AG10803 (cell line): ENCODE measurements at places on chromosomes 16 and 17.
A peak's percentile ranks its signal among the peaks of the same experiment; 100 is the strongest.

DNA sequence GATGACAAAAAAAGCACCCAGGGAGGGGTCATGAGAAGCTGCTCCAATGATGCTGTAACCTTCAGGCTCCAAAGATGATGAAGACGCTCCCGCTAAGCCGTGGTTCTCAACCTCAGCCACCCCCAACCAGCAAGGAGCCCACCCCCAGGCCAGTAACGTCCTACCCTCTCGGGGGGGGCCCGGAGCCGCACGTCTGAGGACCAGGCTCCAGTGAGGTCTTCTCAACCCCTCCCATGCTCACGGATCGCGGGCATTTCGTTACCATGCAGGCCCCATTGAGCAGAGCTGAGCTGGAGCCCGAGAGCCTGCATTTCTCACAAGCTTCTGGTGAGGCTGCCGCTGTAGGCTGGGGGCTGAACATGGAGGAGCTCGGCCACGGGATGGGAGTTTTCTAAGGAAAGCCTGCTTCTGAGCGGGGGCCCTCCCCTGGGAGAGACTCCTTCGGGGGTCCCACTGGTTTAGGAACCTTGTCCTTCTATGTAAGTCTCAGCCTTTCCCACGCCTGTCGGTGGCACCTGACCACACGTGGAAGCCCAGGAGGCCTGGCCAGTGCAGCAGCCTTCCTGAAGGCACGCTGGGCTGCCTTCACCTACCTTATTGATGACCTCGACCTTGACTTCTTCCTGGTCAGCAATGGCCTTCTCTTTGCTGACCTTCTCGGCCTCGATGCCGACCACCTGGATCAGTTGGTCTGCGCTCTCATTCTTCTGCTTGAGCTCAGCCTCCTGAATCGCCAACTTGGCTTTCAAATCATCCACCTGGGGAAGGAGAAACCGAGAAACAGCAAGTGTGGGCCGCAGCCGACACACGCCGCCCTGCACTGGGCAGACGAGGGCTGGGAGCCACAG is 82.7 kb downstream of the PGS1 start:
- no peak for DNase-seq

DNA sequence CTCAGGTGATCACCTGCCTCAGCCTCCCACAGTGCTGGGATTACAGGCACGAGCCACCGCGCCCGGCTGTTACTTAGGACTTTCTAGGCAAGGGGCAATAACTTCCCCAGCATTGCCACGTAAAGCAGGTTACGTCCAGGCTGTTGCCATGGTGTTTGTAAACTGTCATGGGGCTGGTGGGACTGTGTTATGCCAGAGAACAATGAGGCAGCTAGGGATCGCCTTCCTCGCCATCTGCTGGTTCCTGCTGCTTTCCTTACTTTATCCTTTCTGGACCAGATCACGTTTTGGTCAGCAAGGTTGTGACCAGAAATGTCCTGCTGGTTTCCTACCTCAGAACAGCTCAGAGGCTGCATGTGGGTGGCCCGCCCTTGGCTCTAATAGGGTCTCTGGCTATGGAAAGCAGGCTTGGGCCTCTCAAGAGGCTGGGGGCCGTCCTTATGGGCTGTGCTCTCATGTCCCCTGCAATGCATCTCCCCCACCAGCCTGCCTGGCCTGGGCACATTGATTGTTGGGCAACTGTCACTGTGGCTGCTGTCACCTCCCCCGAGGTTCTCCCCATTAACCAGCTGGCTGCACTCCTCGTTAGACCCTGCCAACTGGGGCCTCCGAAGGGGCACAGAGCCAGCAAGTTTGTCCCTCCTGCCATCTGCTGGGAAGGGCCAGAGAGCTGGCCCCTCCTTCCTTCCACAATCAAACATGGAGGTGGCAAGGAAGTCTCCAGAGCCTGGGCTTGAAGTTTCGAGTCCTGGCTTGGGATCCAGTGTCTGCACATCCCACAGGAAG is 28.2 kb upstream of the ZC3H18 start:
- no peak for DNase-seq

DNA sequence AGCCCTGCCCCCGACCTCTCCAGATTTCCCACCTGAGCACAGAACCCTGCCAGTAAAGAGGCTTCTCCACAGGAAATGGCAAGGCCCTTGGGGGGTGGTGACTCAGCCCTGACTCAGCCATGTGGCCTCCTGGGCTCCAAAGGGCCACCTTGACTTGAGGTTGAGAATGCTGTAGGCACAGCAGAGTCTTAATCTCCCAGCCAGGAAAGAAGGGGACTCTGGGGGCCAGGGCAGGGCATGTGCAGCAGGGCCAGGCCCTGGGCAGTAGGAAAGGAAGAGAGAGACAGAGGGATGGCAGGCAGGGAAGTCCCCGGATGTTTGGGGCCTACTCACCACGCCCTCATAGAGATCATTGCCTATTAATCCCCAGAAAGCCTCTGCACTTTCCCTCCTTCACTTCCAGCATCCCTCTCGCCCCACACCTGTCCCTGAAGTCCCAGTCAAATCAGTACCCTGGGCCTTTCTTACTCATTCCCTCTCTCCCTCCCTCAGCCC is 4.8 kb upstream of the ITGA3 start:
- DNase-seq: peak; percentile 74

DNA sequence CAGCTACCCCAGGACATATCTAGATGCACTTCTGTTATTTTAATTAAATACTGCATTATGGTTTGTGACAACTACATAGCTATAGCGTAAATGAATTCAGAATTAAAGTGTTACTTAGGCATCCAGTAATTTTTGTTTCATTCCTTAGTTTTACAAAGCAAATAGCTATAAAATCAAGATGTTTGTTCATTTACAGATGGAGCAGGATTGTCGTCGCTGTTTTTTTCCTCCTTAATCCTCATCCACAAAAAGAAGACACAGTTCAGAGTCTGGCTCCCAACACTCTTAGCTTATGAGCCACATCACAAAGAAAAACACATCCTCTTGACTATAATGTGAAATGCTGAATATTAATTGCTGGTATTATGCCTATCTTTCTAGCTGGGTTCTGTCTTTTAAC is 43.7 kb downstream of the SNX11 start:
- DNase-seq: no peak

GRCh38 chr16:2149630-2150417 is 1.4 kb downstream of the RAB26 start:
- no peak for DNase-seq

DNA sequence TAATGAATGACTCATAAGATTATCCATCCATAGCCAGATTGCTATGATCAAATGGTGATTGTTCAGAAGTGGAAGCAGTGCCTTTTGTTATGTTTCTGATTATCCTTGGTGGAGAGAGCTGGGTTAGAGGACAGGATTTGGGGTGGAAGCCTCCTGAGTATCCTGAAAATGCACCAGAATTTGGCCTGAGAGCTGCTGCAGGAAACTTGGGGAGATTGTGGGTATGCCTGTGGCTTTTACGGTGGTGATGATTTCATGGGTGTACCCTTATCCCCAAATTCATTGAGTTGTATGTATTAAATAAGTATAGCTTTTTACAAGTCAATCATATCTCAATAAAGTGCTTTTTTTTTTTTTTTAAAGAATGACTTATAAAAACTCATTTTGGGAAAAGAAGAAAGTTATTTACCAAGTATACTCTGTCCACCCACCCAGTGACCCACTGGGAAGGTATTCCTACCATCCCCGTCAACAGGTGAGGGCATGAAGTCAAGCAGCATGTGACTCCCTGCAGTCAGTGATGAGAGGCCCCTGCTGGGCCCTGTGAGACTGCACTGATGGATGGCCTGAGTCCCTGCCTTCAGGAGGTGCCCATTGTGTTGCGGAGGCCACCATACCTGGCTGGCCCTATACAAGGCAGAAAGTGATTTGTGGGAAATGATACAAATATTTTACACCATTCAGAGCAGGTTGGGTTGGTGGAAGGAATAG is 28.4 kb downstream of the NKD1 start:
- no peak for DNase-seq

GRCh38 chr17:17749025-17749772 is 67.9 kb downstream of the RAI1 start:
- no peak for DNase-seq

DNA sequence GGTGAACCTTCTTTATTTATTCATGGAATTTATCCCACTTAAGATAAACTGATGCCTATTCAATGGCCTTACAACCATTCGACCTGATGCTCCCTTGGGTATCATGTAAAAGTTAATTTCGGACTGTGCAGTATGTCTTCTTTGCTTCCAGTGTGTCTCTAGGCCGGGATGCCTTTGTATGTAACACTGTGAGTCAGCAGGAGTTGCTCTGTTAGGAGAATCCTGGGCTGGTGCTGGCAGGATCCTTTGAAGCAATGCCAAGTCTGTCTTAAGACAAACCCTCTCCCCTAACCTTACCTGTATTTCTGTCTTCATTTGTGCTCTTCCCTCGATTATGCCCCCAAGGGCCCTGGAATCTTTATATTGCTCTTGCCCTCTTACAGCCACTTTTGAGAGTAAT is 37.9 kb upstream of the ABCA8 start:
- peak; percentile 22 for DNase-seq

DNA sequence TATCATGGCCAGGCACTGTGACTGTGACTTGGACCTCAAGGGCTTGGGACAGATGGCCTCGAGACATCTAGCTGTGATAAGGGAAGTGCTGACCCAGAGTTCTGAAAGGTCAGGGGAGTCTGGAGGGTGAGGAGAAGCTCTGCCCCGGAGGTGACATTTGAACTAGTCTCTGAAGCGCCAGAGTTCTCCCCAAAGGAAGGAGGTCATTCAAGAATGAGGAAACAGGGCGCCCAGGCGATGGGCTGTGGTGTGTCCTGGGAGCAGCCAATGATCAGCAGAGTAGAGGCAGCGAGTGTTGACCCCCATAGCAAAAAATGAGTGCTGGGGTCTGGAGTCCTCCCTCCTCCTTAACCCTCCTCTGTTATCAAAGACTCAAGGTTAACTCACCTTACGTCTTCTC is 4.9 kb downstream of the STARD3 start:
- no peak for DNase-seq

DNA sequence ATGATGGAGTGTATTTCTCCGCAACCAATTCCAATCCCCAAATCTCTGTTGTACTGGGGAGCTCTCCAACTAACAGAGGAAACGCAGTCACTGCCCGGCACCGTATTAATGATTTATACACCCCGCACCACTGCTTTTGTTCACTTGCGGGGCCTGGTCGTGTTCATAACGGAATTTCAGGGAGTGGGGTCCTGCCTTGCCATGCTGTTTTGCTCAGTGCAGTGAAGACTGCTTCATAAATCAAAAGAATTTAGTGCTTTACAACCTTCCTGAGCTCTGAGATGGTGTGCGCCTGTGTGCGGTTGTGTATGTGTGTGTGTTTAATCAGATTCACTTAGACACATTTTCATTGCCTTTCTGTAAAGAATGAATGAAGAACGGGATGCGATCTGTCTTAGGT is 18.5 kb upstream of the RBFOX1 start:
- no peak for DNase-seq

- no peak for DNase-seq
Measured at GRCh38 chr17:70239391-70239826, 70.1 kb downstream of the KCNJ2 start.
